ENCODE measurements at places on chromosomes 1 and 21. TPM values are rescaled to one million over a fixed set of nuclear protein-coding genes. Genes with fewer than 3 reads are reported as not detected.

DNA sequence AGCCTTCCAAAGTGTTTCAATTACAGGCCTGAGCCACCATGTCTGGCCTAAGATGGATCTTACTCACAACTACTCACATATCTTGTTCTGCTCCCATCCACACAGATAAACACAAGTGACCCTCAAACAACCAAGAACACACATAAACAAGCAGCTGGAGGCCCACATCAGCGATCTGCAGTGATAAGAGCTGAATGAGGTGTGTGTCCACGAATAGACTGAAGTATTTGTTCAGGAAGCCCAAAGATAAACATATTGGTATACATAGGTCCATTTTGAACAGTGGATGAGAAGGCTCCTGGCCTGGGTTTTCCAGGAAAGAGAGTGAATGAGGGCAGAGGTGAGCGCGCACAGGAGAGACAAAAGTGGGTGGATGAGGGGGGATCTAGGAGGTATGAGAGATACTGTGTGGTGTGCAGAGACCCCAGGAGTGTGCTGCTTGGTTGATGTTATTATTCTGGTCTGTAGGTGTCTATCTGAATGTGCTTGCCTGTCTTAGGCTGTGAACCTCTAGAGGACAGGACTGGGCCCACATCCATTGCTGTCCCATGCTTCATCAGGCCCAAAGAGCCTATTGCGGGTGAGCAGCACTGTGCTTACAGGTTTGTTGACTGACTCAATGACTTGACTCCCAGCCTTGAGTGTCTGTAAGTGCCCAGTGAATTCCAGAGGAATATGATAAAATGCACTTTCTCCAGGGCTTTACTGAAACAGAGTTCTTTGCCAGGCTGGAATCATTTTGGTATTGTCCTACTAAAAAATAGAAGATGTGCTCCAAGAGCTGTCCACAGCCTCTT is 79.9 kb upstream of the ATP1A1 start:
- H3K27ac ChIP-seq = no peak overlapping the region
- no peak overlapping the region for H3K4me3 ChIP-seq
- H3K4me1 ChIP-seq = no peaks in the 10 kb centered on the region
- no peak for DNase-seq

DNA sequence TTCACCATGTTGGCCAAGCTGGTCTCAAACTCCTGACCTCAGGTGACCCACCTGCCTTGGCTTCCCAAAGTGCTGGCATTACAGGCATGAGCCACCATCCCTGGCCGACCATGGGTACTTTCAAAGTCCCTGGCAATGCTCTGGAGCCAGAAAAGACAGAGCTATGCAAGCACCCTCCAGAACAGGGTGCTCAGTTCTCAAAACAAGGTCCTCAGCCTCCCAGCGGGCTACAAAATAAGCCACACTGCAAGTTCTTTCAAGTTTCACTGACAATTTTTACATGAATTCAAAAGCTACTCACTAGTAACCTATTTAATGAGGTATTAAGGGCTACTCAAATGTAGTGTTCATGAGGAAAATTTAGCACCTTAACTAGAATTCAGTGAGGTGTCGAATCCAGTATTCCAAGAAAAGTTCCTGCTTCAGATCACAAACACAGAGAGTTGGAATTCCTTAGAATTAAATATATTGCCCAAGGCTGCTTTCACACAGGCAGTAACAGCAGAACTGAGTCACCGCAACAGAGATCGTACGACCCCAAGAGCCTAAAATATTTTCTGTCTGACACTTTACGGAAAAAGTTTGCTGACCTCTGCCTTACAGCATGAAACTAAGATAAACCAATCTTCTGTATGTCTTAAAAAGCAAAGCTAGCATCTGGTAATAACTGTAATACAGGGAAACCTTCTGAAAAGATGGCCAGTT is 60.7 kb downstream of the HSF2BP start:
- no peak overlapping the region for H3K27ac ChIP-seq
- DNase-seq = no peak
- no peaks in the 10 kb centered on the region for H3K36me3 ChIP-seq
- H3K4me1 ChIP-seq = no peaks in the 10 kb centered on the region
- H3K4me3 ChIP-seq = no peak overlapping the region
- H3K27me3 ChIP-seq = no peaks in the 10 kb centered on the region

- no peak overlapping the region for H3K27ac ChIP-seq
- H3K27me3 ChIP-seq = no peaks in the 10 kb centered on the region
- no peaks in the 10 kb centered on the region for H3K4me1 ChIP-seq
- no peak for DNase-seq
Observed at GRCh38 chr1:62336638-62336994, 17.4 kb upstream of the KANK4 start.

GRCh38 chr1:180402001-180402400 is 100.4 kb downstream of the ACBD6 start:
- no peaks in the 10 kb centered on the region for H3K36me3 ChIP-seq
- DNase-seq = no peak
- H3K27ac ChIP-seq = no peak overlapping the region

- H3K27ac ChIP-seq = no peak overlapping the region
- H3K4me3 ChIP-seq = no peak overlapping the region
- H3K27me3 ChIP-seq = no peaks in the 10 kb centered on the region
- no peaks in the 10 kb centered on the region for H3K4me1 ChIP-seq
Observed at GRCh38 chr1:108209456-108210108, 9.4 kb upstream of the SLC25A24 start.

- H3K36me3 ChIP-seq = no peaks in the 10 kb centered on the region
- peak overlapping the region; percentile 23 for H3K4me3 ChIP-seq
- no peaks in the 10 kb centered on the region for H3K27me3 ChIP-seq
- H3K4me1 ChIP-seq = peaks cover 21% of the 10 kb centered on the region
- DNase-seq = peak; percentile 21
Observed at GRCh38 chr21:41142051-41142795, 25.7 kb upstream of the BACE2 start.

DNA sequence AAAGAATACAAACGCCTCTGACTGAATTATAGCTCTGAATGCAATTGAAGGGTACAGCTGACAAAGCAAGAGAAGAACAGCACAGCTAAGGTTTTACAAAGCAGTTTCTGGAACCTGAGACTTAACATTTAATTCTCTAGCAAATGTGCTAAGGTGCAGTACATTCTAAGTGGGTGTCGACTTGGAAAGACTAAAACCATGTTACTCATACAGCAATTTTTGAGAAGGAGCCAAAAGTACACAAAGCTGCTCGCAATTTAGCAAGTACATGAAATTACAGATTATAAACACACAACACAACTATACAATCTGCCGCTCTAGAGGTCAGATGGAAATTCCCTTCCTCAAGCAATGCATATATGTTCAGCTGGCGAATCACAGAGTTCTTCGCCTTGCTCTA is 121.9 kb downstream of the TIAM1 start:
- no peaks in the 10 kb centered on the region for H3K4me1 ChIP-seq
- no peaks in the 10 kb centered on the region for H3K27me3 ChIP-seq
- no peaks in the 10 kb centered on the region for H3K36me3 ChIP-seq
- H3K27ac ChIP-seq = no peak overlapping the region
- no peak overlapping the region for H3K4me3 ChIP-seq

DNA sequence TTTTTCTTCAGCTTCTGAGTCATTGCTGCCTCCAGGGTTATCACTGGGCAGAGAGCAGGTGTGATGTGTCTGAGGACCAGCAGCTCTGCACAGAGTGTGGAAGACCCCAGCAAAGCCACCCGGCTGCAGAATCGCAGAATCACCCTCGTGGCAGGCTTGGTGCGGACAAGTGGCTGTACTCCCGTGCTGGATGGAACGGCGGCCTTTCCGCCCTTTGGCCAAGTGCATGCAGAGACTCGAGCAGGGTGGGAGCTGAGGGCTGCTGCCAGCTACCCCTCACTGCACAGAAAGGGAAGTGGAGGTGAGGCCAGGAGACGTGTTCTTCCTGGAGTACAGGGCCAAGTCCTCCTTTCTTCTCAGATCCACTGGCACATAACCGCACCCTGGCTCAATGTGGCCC is 162.5 kb downstream of the PCBP3 start:
- no peaks in the 10 kb centered on the region for H3K36me3 ChIP-seq
- DNase-seq = no peak
- no peaks in the 10 kb centered on the region for H3K4me1 ChIP-seq

DNA sequence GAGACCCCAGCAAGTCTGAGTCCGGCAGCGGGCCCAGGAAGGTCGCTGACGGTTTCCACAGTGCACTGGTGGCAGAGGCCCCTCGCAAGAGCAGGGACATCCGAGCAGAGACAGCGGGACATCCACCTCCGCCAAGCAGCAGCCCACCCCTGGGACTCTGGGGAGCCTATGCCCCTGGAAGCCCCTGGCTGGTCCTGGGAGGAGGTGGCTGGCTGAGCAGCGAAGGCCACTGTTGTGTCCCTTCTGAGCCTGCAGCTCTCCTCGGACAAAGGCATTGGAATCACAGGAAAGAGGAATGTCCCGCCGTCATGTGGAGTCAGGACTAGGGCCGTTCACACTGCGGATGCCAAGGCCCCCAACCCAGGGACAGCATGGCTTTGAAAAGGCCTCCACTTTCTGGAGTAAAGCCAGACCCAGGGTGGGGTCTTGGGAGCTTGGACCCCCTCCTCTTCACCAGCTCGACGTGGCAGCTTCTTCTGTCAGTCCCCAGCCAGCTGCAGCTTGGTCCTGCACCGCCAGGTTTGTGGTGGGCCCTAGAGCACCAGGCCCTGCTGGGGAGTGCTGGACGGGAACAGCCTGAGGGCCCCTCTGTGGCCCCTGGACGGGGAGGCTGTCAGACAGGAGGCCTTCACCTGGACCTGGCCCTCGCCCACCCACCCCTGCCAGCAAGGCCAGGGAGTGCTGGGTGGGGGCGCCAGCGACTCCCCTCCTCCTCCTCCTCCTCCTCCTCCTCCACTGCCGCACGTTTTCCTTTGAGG is 1.4 kb downstream of the MEGF6 start:
- H3K4me3 ChIP-seq = no peak overlapping the region
- no peak for DNase-seq
- peaks cover 12% of the 10 kb centered on the region for H3K4me1 ChIP-seq
- H3K27ac ChIP-seq = no peak overlapping the region
- H3K36me3 ChIP-seq = no peaks in the 10 kb centered on the region

GRCh38 chr1:192951691-192952460 is 107.3 kb downstream of the UCHL5 start:
- no peak overlapping the region for H3K4me3 ChIP-seq
- H3K36me3 ChIP-seq = no peaks in the 10 kb centered on the region
- DNase-seq = no peak
- H3K27me3 ChIP-seq = no peaks in the 10 kb centered on the region
- no peaks in the 10 kb centered on the region for H3K4me1 ChIP-seq
- no peak overlapping the region for H3K27ac ChIP-seq

- no peaks in the 10 kb centered on the region for H3K27me3 ChIP-seq
- no peak overlapping the region for H3K27ac ChIP-seq
- no peak overlapping the region for H3K4me3 ChIP-seq
- no peaks in the 10 kb centered on the region for H3K4me1 ChIP-seq
Observed at GRCh38 chr21:14690886-14691285, 144.8 kb upstream of the SAMSN1 start.

- no peaks in the 10 kb centered on the region for H3K36me3 ChIP-seq
- H3K4me3 ChIP-seq = no peak overlapping the region
- H3K4me1 ChIP-seq = peaks cover 2% of the 10 kb centered on the region
- H3K27ac ChIP-seq = no peak overlapping the region
- no peak for DNase-seq
Observed at GRCh38 chr21:44293551-44294231, 6.2 kb upstream of the PFKL start.

DNA sequence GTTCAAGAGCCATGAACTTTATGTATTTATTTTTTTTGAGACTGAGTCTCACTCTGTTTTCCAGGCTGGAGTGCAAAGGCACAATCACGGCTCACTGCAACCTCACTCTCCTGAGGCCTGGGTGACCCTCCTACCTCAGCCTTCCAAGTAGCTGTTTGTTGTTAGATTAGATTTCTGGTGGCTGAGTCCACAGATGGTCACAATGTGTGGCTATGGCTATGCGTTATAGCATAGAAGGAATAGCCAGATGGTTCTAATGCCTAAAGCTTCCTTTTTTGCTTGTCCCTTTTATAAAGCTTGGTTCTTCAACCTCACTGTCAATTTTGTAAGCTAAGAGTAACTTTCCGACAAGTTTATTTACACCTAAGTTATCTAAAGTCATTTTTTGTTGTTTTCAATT is 62.3 kb upstream of the FMN2 start:
- no peak overlapping the region for H3K4me3 ChIP-seq
- H3K4me1 ChIP-seq = no peaks in the 10 kb centered on the region
- no peak for DNase-seq
- H3K27ac ChIP-seq = no peak overlapping the region

DNA sequence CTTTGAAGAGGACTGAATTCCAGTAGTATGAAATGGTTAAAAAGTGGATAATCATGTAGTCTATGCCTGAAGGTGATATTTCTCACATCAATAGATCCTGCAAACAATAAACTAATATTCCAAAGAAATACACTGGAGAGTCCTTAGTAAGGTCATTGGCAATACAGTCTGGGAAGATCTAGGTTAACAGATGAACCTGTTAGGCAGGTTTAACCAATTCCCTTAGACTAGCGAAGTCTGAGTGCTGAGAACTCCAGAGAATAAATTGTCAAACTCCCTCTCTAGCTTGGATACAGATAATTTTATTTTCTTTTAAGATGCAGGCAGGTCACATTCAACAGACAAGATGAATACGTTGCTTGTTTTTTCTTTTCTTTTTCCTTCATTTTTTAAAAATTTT is 2.4 kb downstream of the GPR157 start:
- H3K4me1 ChIP-seq = peaks cover 10% of the 10 kb centered on the region
- H3K36me3 ChIP-seq = no peaks in the 10 kb centered on the region
- no peak for DNase-seq
- no peak overlapping the region for H3K27ac ChIP-seq
- no peaks in the 10 kb centered on the region for H3K27me3 ChIP-seq
- no peak overlapping the region for H3K4me3 ChIP-seq

GRCh38 chr1:166905136-166905535 is 29.1 kb upstream of the TADA1 start:
- no peak for DNase-seq
- H3K4me1 ChIP-seq = peaks cover 18% of the 10 kb centered on the region
- H3K27ac ChIP-seq = peak overlapping the region; percentile 60
- H3K4me3 ChIP-seq = no peak overlapping the region
- no peaks in the 10 kb centered on the region for H3K36me3 ChIP-seq
- H3K27me3 ChIP-seq = no peaks in the 10 kb centered on the region

DNA sequence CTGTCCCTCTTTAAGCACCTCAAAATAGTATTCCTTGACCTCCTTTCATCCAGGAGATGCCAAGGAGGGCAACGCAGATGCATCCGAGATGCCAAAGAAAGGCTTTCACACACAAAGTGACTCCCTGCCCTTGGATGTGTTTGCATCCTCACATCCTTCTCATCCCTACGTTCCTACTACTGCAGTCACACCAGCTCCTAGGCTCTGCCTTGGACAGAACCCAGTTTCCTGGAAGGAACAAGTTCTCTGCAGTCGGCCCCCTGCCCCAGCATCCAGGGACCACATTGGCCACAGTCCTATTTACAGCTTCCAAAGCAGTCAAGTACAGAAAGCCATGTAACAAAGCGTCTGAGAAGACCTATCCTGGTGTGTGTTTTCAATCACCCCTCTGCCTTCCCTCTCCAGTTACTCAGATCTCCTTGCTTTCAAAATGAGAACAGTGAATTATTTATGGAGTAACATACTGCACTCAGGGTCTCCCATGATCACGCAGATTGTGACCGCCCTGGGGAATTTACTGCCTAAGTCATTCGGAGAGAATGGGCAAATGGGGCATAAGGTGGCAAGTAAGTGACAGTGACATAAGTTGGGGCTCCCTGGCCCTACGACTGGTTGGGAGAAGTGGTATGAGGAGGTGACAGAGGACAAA is 21.8 kb upstream of the SRP9 start:
- peaks cover 15% of the 10 kb centered on the region for H3K4me1 ChIP-seq
- no peaks in the 10 kb centered on the region for H3K36me3 ChIP-seq
- no peak overlapping the region for H3K4me3 ChIP-seq
- H3K27ac ChIP-seq = peak overlapping the region; percentile 23

The SPRR2A gene
- not detected for total RNA-seq

The LSM10 gene
- 34.4 TPM for total RNA-seq

The SPATA21 gene
- total RNA-seq = not detected

The OLFM3 gene
- not detected for total RNA-seq

The CTTNBP2NL gene
- 66.5 TPM for total RNA-seq

The SPSB1 gene
- 107 TPM for total RNA-seq
